NCI-H2227 treated with DMSO at 0.1 percent for 48 hours (cell line): ENCODE measurements at places on chromosomes 3 and 15.
A peak's percentile ranks its signal among the peaks of the same experiment; 100 is the strongest.

- no peak for DNase-seq
These were observed 181.6 kb downstream of the CFAP20DC start for GRCh38 chr3:58868097-58868779.

GRCh38 chr3:99714146-99714545 is 75.8 kb downstream of the COL8A1 start:
- DNase-seq, result no peak

- DNase-seq, result no peak
These were observed 214.3 kb upstream of the FEZF2 start for GRCh38 chr3:62587579-62588031.

DNA sequence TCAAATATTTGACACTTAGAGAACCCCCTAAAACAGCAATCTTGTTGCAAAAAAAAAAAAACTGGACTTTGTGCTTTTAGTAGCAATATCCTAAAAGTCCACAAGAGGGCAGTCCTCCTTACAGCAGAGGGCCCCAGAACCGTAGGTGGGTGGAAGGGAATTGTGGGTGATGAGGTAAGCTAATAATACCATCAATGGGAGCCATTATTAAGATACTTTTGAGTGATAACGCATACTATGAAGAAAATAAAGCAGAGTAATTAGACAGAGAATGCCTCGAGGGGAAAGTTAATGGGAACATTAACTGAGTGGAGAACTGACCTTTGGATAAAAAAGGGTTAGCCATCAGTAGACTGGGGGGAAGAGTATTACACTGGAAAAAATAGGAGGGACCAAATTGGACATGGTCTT is 229.9 kb downstream of the THRB start:
- DNase-seq, result no peak

- DNase-seq, result no peak
These were observed 25.6 kb upstream of the EIF4A2 start for GRCh38 chr3:186757686-186758220.

- no peak for DNase-seq
These were observed 100.2 kb upstream of the PRR23E start for GRCh38 chr3:127092776-127093175.

- no peak for DNase-seq
These were observed 84.9 kb downstream of the TIGIT start for GRCh38 chr3:114378760-114379159.

DNA sequence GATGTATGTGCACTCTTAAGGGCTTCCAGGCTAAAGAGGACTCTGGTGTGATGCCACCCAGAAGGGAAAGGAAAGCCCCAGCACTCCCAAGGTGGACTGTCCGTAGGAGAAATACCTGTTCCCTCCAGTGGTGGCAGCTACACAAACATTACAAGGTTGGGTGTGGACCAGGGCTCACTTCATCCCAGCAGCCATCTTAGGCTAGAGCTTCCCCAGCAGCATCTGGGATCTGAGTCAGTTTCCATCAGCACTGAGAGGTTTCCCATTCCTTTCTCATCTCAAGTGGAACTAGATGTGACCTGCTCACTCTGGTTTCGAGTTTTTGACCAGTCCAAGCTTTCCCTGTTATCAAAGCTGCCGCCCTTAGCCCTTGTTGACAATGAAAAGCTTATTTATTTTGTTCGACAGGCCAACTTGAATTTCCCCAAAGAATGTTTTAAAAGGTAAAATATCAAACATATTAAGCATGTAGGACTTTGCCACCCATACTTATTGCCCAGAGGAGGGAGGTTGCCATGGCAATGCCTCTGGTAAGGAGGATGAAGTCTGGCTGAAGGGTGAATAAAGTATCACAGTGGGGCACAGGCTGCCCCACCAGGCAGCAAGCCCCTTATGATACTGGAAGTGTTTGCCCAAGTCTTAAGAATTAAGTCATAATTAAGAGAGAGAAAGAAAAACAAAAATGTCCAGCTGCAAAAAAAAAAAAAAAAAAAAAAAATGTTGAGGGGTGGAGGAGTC is 28.9 kb downstream of the CLDN18 start:
- DNase-seq, result no peak

DNA sequence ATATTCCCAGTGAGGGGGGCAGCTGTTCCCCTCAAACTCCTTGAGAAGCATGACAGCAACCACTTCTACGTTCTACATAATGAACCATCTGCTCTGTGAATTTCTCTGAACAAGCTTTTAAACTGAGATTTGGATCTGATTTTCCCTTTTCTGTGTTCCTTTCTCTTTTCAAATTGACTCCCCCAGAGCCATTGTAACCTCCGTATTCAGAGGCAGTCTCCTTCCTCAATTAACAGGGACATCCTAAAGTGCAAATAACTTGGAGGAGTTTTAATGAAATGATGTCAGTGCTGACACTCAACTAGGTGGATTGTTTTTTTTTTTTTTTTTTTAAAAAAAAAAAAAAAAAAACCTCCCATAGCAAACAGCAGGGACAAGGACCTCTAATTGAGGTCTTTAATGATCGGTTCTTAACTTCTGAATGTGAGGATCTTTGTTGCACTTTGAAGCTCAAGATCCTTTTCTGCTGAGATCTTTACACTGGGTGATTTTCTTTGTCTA is 48.8 kb downstream of the ADAMTS9 start:
- DNase-seq, result peak; percentile 57

DNA sequence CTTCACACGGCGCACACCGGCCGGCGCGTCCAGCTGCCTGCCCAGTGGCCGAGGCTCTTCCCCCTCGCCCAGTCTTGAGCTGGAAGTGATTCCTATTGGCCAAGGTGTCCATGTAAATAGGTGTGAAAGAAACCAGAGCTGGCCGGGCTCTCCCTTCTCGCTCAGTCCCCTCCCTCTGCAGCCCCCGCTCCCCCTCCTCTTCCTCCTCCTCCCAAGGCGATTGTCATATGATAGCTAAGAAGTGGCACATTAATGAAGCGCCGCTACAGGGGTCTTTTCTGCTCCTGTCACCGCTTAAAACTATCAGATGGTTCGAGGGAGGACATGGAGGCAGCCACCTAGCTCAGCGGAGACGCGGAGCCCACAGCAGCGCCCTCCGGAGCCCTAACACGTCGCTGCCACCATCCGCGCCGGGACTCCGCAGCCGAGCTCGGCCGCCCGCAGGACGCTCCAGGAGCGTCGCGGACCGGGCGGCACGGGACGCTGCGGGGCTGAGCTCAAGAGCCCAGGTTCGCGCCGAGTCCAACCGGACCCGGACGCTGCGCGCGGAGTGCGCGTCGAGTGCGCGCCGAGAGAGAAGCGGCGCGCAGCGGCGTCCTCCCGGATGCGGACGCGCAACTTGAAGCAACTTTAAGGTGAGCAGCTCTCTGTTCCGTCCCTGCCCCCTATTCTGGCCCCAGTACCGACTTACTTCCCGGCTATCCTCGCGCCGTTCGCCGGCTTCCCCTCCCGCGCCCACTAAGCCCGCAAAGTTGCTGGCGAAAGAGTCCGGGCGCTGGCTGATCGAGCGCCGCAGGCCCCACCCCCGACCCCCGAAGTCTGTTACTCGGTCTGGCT is at the start of gene FOXB1:
FOXB1 (plus strand) TSS at position 303 of the 837 bp plus-strand sequence. CDS start 653 bp downstream, outside the sequence.
- DNase-seq, result peak; percentile 64

DNA sequence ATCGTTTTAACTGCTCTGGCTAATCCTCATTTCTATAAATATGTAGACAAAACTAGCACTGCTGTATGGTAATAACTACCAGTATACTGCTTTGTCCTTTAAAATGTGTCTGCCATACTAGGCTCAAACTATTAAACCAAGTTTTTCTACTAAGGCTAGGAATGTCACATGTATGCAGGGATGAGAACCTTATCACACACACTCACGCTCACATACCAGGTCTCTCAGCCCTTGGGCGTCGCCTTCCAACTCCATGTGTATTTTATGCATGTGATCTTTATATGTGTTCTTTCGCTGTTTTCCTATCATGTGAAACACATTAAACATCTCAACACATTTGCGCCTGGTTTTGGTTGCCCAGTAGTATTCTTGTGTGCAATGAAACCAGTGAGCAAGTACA is 32.6 kb downstream of the ATP2C1 start:
- no peak for DNase-seq

DNA sequence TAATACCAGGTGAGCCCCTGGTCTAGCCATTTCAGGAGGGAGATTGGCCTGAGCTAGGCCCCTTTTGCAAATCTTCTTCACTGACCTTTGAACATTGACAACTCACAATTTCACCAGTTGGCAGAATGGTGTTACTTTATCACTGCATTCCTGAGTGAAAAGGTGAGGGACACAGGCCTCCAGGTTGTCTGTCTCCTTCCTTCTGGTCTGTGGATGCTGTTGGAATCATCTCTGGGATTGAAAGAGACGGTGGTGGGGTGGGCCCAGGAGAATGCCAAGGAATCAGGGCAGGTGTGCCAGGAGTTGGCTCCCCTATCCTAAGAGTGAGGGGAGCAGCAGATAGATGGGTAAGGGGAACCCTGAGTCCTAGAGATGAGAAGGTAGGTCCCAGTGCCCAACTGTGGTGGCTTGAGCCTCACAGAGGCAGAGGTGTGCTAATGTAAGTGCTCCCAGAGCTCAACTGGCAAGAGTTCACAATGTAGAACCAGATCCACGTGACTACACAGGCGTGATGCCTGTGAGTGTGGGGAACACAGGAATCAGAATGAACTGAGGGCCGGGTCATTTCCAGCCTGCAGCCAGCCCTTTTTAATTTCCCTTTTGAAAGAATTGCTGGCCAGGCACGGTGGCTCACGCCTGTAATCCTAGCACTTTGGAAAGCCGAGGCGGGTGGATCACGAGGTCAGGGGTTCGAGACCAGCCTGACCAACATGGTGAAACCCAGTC is 11.2 kb downstream of the C3orf62 start:
- DNase-seq, result no peak

- DNase-seq, result no peak
These were observed 39.9 kb downstream of the TGFBR2 start for GRCh38 chr3:30646181-30646876.

GRCh38 chr3:12454076-12454815 is 30.0 kb upstream of the TSEN2 start:
- DNase-seq, result no peak

GRCh38 chr3:4995500-4996053 is 16.3 kb downstream of the BHLHE40 start:
- no peak for DNase-seq
